ENCODE measurements at places on chromosomes 4 and X.

DNA sequence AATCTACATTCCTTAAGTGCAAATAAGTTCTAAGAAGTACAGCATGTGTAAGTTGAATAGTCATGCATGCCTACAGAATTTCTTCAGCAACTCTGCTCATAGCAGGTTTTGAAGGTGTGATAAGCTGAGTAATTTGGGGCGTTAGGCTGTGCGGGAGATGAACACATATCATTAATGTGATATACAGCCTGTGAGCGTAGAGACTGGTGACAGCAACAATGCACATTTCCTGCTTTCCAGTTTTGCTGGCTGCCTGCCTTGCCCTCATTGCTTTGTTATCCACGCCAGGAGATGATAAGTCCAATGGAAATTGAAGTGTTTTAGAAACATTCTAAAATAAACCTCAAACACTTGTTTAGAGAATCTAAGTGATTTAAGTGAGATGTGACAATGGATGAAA, 1709.4 kb downstream of the ARAP2 start:
- no peak for DNase-seq

- DNase-seq: no peak
These were observed 258.6 kb downstream of the CENPC start for GRCh38 chr4:67286724-67287123.

GRCh38 chr4:73662709-73663546, 42.7 kb upstream of the RASSF6 start:
- DNase-seq: peak; percentile 82

GRCh38 chr4:116217781-116218180, 867.6 kb downstream of the TRAM1L1 start:
- no peak for DNase-seq

DNA sequence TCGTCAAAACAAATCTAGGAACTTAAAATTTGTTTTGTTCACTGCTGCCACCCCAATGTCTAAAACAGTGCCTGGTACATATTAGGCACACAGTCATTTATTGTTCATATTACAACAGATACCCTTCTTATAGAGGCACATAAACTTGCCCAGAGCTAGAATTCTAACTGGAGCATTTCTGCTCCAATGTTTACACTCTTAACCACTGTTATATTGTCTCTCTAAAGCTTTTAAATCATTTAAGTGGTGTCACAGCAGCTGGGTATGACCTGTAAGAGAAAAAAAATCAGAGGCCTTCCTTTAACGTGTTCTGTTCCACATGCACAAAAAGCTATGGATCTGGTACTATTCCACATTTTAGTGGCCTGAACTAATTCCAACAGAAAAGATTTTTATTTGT, 3.0 kb downstream of the UBE2D3 start:
- no peak for DNase-seq

GRCh38 chr4:59759082-59759825, 1440.9 kb upstream of the ADGRL3 start:
- DNase-seq: no peak

DNA sequence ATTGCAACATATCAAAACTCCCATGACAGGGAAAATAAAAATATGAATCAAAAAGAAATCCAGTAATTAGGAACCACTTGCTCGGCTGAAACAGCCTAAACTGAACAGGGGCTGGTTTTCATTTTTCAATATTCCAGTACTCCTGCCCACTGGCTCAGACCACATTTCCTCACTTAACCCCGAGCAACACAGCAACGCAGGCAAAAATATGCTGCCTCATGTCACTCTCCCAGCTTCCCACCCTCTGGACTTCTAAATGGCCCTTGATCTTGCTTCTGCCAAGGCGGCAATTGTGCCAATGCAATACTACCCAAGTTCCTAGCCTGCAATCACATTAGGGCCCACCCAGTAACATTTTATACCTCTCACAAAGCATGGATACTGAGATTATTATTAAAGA, 30.6 kb downstream of the USP46 start:
- no peak for DNase-seq

DNA sequence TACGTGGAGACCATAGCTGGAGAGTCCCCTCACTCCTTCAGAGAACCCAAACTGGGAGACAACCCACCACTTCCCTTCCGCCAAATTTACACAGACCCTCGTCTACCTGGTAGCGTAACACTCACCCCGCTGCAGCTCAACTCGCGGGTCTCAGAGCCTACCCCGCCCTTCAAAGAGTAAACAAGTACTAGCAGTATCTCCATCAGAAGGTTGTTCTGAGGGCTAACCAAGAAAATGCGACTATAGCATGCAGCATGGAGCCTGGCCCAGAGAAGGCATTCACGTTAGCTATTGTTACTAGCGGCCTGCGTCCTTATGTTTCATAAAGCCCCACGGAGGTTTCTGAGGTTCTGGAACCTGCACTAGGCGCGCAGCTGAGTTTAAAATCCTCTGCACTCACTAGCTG, 531 bp upstream of the MANBA start:
- no peak for DNase-seq

DNA sequence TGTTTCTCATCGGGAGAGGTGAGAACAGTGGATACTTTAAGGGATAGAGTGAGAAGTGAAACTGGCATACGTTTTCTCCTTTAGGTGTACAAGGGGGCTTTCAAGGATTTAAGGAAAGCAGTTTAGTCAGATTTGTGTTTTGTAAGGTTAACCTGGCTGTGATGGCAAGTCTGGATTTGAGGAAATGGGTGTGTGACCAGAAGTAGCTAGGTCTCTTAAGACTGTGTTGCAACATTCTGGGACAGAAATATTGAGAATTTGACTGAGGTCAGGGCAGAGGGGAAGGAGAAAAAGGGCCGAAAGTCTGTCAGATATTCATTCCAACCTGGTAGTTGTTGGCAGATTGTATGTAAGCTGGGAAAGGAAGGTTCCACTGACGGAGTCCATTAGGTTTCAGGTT, 10.4 kb upstream of the GABRE start:
- DNase-seq: no peak

DNA sequence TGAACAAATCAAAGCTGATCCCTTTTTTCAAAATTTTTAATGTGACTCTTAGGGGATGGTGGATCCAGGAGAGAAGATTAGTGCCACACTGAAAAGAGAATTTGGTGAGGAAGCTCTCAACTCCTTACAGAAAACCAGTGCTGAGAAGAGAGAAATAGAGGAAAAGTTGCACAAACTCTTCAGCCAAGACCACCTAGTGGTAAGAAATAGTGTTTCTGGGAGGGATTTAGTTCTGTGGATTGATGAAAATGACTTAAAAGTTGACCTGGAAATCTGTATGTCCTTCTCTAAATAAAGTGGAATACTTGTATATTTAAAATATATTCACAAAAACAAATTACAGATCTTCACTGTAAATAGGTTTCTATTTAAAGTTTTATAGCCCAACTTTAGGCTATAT, 29.2 kb downstream of the NUDT9 start:
- no peak for DNase-seq

DNA sequence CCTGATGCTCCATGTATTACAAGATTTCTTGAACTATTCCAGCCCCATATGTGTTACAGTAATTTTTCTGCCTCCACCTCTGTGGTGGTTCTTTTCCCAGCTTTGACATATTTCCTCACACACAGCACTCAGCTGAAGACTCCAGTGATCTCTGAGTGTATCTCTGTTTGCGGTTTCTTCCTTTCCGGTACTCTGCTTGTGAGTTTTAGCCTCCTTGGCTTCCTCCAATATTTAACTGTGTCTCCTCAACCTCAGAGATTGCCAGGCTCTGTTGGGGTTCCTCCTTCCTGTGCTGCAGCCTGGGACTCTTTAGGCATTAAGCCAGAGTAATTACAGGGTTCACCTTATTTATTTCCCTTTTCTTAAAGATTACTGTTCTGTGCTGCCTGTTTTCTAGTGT, 73.2 kb downstream of the NFKB1 start:
- DNase-seq: peak; percentile 78

GRCh38 chrX:10231461-10231860, 74.7 kb downstream of the CLCN4 start:
- no peak for DNase-seq

DNA sequence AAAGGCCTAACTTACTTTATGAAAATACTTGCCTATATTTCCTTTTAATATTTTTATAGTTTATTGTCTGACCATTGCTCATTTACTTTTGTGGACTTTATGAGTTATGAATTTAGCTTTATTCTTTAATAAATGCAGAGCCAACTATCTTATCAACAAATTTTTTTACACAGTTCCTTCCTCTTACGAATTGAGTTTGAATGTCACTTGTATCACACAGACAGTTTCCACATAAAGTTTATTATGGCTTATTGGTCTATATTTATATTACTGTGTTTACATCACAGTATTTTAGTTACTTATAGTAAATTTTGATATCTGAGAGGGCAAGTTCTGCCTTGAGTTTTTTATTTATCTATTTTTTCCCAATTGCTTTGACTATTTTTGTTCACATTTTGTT, 450.6 kb downstream of the C4orf33 start:
- DNase-seq: no peak

- DNase-seq: no peak
These were observed 101.2 kb downstream of the MMRN1 start for GRCh38 chr4:89995814-89996213.

DNA sequence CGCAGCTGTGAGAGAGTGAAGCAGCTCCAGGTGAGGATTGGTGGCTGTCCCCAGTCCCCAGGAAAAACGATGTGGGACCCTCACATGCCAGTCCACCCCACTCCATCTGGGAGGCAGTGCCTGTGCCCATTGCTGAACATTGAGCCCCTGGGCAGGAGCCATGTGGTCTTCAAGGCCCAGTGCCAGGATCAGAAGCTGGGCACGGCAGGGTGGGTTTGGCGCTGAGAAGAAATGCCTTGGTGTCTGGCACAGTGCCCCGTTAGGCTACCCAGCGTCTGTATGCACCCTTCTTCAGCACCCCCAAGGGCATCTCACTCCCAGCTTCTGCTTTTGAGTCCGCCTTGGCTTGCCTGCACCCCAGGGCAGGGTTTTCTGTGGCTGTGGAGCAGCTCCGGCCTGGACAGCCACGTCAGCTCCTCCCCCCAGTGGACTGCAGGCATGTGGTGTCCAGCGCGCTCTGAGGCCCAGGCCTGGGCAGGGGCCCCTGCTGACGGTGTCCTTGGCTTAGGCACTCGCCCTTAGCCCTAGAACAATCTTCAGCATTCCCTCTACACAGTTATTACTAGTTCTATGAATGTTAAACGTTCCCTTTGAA, 28.6 kb downstream of the RGS12 start:
- DNase-seq: no peak

DNA sequence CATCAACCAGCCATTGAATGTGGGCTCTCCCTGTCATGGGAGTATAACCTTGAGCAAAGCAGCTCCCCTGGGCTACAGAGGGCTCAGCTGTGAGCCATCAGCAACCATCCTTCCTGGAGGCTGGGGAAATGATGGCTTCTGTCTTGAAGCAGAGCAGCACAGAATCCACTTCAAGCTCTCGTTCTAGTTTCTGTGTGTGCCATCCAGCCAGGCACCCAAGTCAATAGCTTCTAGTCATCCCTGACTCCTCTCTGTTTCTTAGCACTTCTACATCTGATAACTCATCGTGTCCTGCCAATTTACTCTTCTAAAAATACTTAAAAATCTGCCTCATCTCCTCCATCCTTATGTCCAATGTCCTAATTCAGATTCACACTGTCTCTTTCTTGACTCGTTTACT, 42.2 kb upstream of the TSPAN5 start:
- no peak for DNase-seq

- DNase-seq: no peak
These were observed 20.9 kb downstream of the KLB start for GRCh38 chr4:39427520-39428114.

DNA sequence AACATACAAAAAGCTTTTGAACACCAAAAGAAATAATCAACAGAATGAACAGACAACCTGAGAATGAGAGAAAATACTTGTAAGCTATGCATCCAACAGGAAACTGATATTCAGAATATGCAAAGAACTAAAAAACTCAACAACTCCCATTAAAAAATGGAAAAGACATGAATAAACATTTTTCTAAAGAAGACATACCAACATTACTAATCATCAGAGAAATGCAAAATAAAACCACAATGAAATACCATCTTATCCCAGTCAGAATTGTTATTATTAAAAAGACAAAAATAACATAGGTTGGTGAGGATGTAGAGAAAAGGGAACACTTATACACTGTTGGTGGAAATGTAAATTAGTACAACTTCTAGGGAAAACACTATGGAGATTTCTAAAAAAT, 1161.9 kb downstream of the PCDH19 start:
- DNase-seq: no peak

GRCh38 chrX:42237956-42238355, 314.6 kb upstream of the CASK start:
- no peak for DNase-seq

DNA sequence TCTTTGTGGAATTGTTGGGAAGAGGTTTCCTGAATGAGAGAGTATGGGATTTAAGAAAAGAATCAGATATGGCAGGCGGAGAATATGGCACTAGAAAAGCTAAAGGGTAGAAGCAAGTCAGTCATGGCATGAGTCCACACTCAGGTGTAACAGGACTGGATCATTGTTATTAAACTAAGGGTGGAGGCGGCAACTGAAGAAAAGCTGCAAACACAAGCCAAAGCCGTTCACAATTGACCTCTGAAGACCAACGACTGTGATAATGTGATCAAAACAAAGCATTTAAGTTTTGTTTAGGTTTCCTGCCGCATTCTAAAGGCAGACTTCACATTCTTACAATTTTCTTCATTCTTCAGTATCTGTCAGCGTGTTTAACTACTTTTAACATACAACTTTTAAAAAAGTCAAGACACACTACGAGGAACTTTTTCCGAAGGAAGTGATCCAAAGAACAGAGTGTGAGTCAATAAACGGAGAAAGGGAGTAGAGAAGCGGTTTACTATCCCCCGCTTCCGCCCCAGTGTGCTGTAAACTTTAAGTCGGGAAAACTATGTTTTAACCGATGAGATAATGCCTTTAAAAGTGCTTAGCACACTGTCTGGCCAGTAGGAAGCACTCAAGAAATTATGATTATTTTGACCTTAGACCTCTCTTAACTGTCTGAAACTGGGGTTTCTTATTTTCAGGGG, 909 bp upstream of the SLAIN2 start:
- peak; percentile 62 for DNase-seq

- no peak for DNase-seq
These were observed 184.1 kb downstream of the IL1RAPL2 start for GRCh38 chrX:104749951-104750610.

GRCh38 chr4:7779432-7779768, 160.3 kb downstream of the AFAP1 start:
- no peak for DNase-seq

DNA sequence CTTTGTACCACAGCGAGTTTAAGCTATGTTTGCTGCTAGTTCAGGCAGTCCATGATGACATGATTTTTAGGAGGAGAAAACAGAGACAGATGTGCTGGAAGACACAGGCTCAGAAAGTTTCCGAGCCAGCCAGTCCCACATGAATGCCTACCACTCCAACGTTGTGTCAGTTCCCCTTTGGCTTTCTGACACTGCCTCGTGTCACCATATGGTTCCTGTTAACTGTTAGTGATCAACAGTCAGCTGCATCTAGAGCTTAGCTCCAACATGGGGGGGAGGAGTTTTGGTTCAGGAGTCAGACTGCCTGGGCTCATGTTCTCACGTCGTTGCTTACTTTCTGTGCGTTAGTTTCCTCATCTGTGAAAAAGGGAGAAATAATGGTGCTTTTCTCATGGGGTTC, 343.7 kb downstream of the MID1IP1 start:
- DNase-seq: peak; percentile 58

- no peak for DNase-seq
These were observed 188.5 kb upstream of the TEX13C start for GRCh38 chrX:125131164-125131563.

Measured in AML-193 (cell line).